ENCODE measurements at places on chromosomes 6 and 20. TPM values are rescaled to one million over a fixed set of nuclear protein-coding genes. Genes with fewer than 3 reads are reported as not detected.

MLN gene
- not detected for total RNA-seq

HCRTR2 gene
- total RNA-seq: not detected

UBR2 gene
- 23.3 TPM for total RNA-seq

RREB1 gene
- total RNA-seq: 12.4 TPM

NRM gene
- total RNA-seq: 5.8 TPM

F13A1 gene
- not detected for total RNA-seq

APOM gene
- 3.3 TPM for total RNA-seq

EYA2 gene
- not detected for total RNA-seq

POPDC3 gene
- 45.1 TPM for total RNA-seq

PPP1R3G gene
- 1.5 TPM for total RNA-seq
